ENCODE measurements at places on chromosomes 3 and 15.
A peak's percentile ranks its signal among the peaks of the same experiment; 100 is the strongest.

GRCh38 chr3:133367403-133367802 is 32.5 kb upstream of the BFSP2 start:
- no peak for DNase-seq

DNA sequence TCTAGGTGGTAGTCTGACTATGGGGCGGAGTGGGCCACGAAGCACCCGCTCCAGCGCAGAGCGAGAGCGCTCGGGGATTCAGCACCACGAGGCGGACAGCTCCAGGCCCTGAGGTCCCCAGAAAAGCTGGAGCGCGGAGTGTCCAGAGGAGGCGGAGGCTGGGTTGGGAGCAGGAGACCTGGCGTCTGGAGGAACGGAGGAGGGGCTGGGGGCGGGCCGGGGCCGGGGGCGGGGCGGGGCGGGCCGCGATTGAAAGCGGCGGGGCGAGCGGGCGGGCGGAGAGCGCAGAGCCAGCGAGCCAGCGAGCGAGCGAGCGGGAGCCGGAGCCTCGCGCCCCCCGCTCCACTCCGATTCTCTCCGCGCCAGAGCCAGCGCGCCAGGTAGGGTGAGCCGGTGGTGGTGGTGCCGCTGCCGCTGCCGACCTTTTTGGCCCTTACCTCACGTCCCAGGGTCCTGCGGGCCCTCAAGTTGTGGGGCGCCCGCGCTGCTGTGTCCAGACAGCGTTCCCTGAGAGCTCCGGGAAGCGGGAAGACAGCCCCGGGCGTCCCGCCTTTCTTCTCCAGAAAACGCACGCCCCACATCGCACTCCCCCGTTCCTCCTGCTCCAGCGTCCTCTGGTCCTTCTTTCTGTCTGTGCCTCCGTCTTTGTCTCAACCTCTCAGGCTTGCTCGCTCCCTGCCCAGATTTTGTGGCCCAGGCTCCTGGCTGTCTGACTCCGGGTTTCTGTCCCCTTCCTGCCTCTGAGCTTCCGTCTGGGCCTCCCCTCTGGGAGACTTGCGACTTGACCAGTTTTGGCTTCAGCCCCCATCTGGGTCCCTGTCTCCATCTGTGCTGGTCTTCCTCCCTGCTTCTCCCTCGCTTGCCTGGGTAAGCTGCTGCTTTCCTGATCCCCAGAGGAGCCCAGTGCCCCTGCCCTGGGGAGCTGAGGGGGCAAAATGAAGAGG is at the start of gene GRM2:
Gene GRM2, plus strand, starts transcription at position 281 of the 944 bp plus-strand sequence. CDS start 1,916 bp downstream, outside the sequence.
- DNase-seq, result peak; percentile 11

GRCh38 chr15:96348112-96349027 is 17.9 kb downstream of the NR2F2 start:
- no peak for DNase-seq

GRCh38 chr3:144308396-144308795 is 336.8 kb downstream of the DIPK2A start:
- DNase-seq, result no peak

- DNase-seq, result no peak
Measured at GRCh38 chr3:128503751-128504532, 10.9 kb upstream of the GATA2 start.

All from NCI-H446 treated with DMSO at 0.1 percent for 48 hours (cell line).